ENCODE measurements at places on chromosomes 16 and 17.

DNA sequence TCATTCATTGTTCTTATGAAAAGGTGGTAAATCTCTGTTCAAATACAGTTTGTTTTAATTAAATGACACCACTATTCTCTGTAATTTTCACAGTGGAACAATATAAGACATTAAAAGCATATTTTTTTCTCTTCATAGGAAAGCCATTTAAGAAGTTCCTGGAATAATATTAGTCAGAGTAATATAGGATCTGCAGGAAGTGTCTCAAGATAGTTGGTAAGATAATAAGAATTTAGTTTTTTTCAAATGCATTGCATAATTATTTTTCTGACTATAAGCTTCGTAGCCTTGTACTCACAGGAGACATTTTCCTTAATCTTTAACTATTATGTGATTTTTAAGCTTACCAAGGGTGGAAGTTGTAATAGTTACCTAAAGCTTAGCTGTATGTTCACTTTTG is 16.9 kb downstream of the STXBP4 start:
- no peak for DNase-seq

- DNase-seq: no peak
These were observed 12.2 kb downstream of the HIC1 start for GRCh38 chr17:2067048-2067561.

DNA sequence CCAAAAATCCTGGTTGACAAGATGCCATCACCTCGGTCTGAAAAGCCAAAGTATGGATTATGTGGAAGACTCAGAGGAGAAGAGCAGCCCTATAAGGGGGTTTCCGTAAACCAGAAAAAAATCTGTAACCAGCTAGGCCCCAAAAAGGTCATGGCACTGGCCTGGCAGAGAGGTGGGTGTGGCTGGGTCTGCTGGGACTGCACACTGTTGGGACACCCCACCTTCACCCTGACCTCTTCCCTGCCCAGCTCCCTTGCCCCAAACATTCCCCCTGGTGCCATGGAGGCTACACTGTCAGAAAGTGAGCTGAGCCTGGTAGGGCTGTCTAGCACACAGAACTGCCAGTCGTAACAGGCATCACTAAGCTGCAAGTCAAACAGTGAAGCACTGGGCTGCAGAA is 6.5 kb downstream of the SLC47A2 start:
- DNase-seq: no peak

DNA sequence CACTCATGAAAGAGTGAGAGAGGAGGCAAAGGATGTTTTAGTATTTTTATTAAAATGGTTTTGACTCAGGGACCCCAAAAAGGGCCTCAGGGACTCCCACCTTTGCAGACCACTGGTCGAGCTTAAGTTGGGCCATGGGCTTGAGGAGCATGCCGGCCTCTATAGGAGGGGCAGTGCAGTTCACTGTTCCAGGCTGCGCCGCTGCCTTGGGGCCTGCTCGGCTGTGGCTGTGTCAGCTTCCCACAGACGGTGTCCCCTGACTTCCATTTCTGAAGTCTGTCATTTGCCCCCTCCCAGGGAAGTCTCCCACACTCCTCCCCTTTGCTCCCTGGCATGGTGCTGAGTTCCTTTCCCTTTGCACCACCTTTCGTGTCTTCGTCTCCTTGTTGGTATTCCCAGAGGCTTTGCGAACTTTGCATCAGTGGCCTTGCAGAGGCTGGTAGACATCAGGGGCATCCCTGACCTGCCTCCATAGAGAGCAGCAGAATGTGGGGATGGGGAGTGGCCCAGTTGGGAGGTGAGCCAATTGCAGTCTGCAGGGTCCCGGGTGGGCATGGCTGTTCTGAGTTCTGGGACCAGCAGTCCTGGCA is 17.1 kb downstream of the MPRIP start:
- no peak for DNase-seq

DNA sequence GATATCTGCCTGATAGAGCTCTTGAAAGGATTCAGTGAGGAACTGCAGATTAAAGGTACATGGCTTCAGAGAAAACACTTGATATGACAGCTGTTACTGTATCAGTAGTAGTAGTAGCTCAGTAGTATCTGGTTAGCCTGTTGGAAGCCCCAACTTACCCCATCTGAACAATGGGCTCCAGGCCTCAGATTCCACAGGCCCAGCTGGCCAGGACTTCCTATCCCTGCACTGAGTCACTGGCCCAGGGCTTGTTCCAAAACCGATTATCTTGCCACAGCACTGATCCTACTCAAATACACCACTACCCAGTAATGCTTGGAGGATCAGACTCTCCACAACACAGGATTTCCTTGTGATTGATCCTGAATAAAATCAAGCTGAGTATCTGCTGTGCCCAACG is 32.6 kb downstream of the DCUN1D3 start:
- no peak for DNase-seq

DNA sequence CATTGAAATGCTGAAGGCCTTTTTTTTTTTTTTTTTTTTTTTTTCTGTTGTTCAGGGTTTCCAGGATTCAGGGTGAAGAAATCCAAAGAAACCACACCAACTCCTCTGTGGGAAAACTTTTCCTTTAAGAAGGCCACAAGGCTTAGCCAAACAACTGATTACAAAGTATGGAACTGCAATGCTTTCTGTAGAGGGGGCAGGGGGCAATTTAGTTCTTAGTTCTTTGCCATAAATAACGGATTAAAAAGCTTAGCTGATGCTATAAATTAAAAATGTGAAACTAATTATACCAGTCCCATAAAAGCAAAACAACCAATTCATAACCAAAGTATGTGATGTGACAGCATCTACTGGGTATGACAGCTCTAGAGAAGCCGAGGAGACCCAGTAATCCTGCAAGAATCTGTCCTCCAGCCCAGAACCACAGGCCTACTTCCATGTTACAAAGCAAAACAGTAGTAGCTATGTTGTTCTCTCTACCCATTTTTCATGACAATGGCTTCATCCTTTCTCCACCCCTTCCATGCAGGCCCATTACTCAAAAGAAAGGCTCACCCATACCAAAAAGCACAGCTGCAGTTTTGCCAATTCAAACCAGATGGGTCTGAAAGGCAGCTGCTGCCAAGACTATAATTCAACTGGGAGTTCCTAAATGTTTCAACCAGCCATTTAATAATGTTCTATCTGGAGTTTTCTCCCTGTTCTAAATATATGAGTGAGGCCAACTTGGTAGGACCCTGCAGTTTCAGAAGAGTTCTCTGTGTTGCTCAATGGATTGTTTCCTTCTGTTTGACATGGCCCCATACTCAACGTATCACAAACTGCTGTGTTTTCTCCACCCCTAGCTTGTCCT is 167.1 kb upstream of the ZFHX3 start:
- DNase-seq: no peak

GRCh38 chr17:81514739-81515529 is 2.3 kb upstream of the ACTG1 start:
- no peak for DNase-seq

GRCh38 chr17:57948169-57948554 is 7.0 kb downstream of the CUEDC1 start:
- DNase-seq: no peak

Data from NCI-H2029 treated with DMSO at 0.1 percent for 48 hours (cell line).